T-helper 2 cell (primary cell): ENCODE measurements at places on chromosomes 7 and 10.

- DNase-seq, result no peak
Measured at GRCh38 chr7:2312267-2312929, 1.8 kb downstream of the SNX8 start.

GRCh38 chr7:148210804-148211325 is 379.7 kb upstream of the C7orf33 start:
- no peak for DNase-seq

GRCh38 chr10:128487517-128487916 is 361.3 kb upstream of the MKI67 start:
- DNase-seq, result no peak

- DNase-seq, result no peak
Measured at GRCh38 chr10:131172433-131172832, 139.1 kb downstream of the TCERG1L start.

GRCh38 chr7:135091717-135092116 is 56.2 kb upstream of the TMEM140 start:
- no peak for DNase-seq

GRCh38 chr10:34337917-34338316 is 477.2 kb downstream of the PARD3 start:
- DNase-seq, result no peak

GRCh38 chr7:92964141-92964540 is 127.8 kb upstream of the CDK6 start:
- DNase-seq, result no peak

DNA sequence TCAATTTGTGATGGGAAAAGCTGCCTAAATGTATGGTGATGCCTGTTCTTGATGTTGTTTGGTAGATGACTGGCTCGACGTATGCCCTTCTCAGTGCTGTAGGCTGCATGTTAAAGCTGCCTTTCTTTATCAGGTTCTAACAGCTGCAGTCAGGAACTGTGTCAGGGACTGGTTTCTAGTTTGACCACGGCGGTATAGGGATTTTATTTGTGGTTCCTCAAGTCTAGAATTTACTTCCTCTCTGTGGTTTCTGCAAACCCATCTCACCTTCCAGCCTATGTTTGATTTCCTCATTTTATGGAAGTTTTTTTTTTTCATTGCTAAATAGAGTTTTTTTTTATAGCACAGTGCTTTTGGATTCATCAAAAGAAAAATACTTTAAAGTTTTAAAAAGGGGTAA is 26.5 kb downstream of the LMTK2 start:
- peak; percentile 68 for DNase-seq

GRCh38 chr10:22479419-22479818 is 134.1 kb downstream of the SPAG6 start:
- no peak for DNase-seq

DNA sequence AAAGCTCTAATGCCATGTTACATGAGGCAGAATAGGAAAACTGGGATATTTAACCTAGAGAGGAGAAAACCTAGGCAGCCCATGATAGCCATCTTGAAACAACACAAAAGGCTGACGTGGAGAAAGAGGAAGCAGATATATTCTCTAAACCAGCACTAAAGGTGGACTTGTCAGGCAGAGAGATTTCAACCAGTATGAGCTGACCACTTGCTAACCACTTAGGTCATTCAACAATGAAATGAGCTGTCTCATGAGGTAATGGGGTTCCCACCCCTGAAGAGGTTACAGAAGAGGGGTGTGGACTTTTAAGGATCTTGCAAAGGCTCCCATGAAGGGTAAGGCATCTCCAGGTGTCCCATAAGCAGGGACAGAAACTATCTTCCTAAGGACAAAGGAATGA is 26.8 kb upstream of the EGR2 start:
- DNase-seq, result no peak

DNA sequence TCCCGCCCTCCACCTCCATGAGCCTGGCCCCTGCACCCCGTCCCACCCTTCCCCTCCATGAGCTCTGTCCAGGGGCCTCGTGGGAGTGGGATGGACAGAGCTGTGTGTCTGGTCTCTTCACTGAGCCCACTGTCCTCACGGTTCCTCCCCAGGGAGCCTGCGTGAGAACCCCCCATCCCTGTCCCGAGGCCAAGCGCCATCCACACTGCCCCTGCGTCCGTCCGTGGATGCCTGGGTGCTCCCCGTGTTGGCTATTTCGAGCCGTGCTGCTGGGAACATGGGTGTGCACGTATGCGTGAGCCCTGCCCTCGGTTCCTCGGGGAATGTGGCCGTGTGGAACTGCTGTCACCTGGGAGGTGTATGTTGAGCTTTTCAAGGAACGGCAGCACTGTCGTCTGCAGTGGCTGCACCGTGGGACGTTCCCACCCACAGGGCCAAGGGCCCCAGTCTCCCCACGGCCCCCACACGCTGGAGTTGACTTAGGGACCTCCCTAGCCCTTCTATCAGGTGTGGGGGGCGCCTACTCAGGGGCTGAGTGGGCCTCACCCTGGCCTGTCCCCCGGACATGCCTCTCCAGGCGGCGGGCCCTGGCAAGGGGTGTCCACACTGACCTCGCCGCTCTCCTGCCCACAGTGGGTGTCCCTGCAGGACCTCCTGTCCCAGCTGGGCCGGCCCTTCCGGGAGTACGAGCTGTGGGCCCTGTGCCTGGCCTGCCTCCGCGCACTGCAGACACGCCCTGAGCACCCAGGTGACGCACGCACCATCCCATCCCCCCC is 28.1 kb downstream of the KNDC1 start:
- DNase-seq, result no peak

GRCh38 chr10:10528563-10528910 is 489.1 kb upstream of the CELF2 start:
- no peak for DNase-seq

GRCh38 chr10:68752711-68753350 is 31.8 kb downstream of the CCAR1 start:
- DNase-seq, result no peak

- DNase-seq, result no peak
Measured at GRCh38 chr10:7193369-7193768, 217.5 kb downstream of the SFMBT2 start.

DNA sequence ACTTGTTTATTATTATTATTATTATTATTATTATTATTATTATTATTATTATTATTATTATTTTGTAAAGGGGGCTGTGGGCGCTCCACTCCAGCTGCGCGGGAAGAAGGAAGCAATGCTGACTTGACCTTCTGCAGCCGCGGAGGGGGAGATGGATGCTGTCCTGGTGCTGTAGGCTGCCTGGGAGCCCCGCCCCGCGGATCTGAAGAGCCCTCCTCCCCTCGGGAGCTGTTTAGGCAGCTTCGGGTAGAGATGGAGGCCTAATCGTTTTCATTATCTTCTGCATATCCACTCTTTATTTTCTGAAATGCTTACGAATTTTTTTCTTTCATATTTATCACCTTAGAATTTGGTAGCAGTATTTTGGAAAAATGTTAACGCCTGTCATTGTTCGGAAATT is 101.2 kb upstream of the KLF6 start:
- DNase-seq, result no peak

DNA sequence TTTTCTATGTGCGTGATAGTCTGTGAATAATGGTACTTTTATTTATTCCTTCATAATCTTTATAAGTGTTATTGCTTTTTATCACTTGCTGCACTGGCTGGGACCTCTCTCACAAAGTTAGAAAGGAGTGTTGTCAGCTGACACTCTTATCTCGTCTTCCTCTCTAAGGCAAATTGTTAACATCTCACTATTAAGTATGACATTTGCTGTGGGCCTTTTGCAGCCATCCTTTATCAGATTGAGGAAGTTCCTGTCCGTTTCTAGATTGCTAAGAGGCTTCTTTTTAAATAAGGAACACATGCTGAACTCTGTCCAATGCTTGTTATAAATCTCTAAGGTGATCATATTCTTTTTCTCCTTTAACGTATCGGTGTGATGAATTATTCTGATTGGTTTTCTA is 27.4 kb upstream of the DIP2C start:
- no peak for DNase-seq

GRCh38 chr7:128194533-128195282 is 46.4 kb upstream of the LEP start:
- DNase-seq, result no peak

DNA sequence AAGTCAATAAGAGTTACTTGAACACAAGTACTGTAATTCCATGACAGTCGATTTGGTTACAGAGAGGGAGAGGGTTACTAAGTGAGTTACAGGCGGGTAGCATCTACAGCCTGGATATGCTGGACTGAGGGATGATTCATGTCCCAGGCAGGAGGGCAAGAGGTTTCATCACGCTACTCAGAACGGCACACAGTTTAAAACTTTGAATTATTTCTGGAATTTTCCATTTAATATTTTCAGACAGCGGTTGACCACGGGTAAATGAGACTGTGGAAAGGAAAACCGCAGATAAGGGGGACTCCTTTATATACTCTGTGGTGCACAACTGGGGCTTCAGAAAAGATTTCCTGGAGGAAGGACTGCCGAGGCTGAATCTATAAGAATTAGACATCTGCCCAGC is 25.7 kb upstream of the LRRC4 start:
- no peak for DNase-seq

DNA sequence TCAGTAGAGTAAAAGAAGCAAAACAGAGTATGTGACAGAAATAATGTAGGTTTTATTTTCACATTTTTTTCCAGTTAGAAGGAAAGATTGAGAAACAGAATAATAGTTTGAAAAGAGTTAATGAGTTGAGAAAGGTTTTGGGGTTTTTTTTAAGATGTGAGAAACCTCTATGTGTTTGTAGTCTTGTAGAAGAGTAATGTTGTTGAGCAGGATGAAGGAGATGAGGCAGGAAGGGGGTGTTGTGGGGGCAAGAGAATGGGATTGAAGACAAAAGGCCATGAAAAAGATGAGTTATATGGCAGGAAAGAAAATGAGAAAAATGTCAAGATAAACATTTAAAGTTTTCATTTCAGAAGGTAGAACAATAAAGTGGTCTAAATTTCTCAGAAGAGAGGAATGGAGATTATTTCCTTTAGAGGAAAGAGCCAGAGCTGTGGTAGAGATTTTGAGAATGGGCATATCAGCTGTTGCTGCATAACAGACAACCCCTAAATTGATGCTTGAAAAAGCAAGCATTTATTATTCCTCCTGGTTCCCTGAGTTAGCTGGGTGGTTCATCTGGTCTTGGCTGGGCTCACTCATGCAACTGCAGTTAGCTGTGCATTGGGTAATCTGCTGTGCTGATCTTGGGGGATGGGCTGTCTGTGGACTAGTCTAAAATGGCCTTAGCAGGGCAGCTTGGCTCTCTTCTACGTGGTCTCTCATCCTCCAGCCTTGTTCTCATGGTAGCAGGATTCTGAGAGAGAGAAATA is 27.1 kb downstream of the PCGF5 start:
- no peak for DNase-seq

GRCh38 chr7:151087245-151088018 is 1.2 kb downstream of the AGAP3 start:
- peak; percentile 26 for DNase-seq

GRCh38 chr7:12540850-12541249 is 29.7 kb upstream of the SCIN start:
- DNase-seq, result no peak

DNA sequence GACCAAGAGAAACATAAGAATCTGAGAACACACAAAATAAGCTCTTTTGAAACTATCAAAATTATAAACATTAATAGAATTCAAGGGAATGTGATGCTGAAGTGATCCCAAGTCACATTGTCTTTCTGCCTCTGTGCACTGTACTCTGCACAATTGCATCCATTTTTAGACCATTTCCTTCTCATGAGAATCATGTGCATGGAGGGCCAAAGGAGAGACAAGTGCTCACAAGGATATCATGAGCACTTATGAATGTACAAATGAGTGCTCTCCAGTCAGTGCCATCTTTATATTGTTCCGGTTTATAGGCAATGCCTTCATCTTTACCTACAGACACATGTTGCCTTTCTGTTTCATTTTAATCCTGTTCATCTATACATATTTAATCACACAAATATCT is 36.9 kb downstream of the MET start:
- no peak for DNase-seq

- no peak for DNase-seq
Measured at GRCh38 chr10:5525561-5526341, 990 bp downstream of the CALML3 start.

GRCh38 chr10:5416981-5417380 is 4.6 kb downstream of the NET1 start:
- no peak for DNase-seq

GRCh38 chr7:129047761-129048160 is 7.2 kb downstream of the TNPO3 start:
- no peak for DNase-seq

DNA sequence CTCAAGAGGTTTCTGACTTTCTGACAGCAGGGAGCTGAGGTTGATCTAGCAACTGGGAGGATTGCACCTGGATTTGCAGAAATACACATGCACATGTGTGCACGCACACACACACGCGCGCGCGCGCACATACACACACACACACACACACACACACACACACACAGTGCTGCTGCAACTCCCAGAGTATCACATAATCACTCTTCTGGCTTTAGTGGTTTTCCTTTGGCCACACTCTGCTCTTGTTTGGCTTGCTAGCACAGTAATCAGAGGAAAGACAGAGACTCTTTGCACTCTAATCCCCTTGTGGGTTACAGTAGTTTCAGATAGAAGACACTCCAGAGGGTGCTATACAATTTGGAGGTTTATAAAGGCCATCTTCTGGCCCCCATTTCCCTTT is 705.0 kb downstream of the AUTS2 start:
- no peak for DNase-seq

DNA sequence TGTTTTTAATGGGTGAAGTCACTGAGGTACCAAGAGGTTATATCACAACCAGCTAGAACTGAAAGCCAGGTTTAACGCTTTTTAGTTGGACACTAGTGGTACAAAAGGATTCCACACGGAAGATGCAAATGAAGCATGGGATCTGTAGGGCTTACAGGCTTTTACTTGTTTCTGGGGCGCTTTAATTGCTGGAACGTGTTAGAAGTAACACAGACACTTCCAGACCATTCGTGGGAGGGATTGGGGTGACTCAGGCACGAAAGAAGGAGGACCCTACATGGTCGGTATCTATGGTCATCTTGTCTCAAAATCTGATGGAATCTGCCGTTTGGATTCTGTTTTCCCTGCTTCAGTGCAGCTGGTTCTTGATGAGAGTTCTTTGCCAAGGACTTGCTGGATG is 1.0 kb downstream of the YKT6 start:
- no peak for DNase-seq

DNA sequence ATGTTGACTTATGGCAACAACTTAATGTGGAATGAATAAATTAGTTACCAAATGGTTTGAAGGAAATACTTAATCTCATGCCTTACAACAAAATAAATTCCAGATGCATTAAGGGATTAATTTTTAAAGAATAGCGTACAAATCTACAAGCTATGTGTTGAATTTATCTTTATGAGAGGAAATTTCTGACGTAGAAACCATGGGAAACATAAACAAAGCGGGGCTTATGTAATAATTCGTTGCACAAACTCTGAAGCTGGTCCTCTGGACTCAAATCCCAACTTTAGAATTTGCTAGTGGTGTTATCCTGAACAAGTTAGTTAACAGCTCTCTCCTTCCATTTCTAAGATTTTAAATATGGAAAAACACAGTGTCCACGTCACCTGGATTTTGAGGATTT is 137.4 kb upstream of the CALCR start:
- no peak for DNase-seq
